ENCODE measurements at places on chromosomes 13 and 19.

- peak; percentile 75 for DNase-seq
These were observed at the start of gene TNNT1 for GRCh38 chr19:55149078-55150003. Gene TNNT1, minus strand, starts transcription at chr19:55149206. Its CDS starts 2,049 bp downstream, at chr19:55147157.

DNA sequence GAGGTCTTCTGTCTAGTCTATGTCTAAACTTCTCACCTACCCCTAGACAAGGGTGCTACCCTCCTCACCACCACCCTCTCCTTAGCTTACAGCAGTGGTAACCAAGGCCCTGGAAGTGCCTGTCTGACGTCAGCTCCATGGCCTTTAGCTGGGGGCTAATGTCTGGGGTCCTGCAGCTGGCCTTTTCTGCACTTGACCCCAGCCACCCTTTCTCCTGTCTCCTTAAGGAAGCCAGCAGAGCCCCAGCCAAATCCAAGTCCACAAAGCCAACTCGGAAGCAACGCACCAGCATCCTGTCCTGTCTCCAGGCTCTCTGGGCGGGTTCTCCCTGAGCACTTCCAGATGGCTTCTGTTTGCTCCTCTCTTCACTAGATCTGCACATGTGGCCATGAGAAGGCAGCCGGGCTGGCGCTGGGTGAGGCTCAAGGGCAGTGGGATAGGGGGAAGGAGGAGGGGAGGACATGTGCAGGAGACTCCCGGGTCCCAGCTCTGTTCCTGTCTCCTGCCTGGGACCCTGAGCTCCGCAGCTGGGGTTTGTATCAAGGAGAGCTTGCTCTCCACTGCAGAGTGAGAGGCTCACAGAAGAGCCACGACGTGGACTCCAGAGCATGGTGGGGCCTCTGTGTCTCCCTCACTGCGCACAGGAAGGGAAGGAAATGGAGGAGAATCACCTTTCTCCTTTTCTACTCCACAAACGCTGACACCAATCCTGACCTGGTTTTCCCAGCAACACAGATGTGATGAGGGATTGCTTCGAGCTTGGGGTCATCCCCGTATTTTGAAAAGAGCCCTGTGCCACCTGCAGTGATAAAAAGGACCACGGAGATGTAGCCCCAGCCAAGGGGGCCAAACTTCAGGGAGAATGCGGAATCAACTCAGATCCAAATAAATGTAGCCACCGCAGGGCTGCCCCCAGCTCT lies 204.2 kb downstream of the USP12 start:
- DNase-seq, result no peak

GRCh38 chr19:41564515-41565378 lies 11.2 kb upstream of the CEACAM21 start:
- DNase-seq, result no peak

- no peak for DNase-seq
These were observed 15.6 kb downstream of the TLE6 start for GRCh38 chr19:2992958-2993357.

DNA sequence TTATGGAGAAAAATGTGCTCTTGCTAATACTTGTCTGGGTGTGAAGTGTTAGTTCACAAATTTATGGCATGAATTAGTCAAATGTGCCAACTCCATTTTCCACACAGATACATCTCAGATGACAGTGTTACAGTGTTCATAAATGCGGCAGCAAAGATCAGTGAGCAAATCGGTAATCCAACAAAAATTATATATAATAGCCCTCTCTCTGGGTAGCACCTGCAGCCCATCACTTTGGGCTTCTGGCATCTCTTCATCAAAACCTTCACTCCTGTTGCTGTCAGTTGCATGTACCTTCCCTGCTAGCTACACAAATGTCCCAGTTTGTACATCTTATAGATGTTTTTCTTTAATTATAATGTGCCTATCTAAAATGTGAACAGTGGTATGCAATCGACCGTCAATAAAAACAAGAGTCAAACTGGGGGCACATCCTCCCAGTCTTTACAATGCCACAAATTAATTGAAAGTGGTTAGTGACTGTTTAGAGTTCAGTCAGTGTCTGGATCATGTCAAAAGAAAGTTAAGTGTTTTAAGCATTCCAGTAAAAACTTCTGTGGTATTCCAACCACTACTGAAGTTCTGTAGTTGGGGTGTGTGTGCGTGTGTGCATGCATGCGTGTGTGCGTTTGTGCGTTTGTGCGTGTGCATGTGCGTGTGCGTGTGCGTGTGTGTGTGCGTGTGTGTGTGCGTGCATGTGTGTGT lies 448.9 kb downstream of the DCT start:
- DNase-seq, result no peak

- no peak for DNase-seq
These were observed 40.0 kb upstream of the FOXO1 start for GRCh38 chr13:40706439-40706838.

- DNase-seq, result no peak
These were observed 55.9 kb downstream of the LHFPL6 start for GRCh38 chr13:39547108-39547507.

- DNase-seq, result no peak
These were observed 106.4 kb downstream of the AKAP11 start for GRCh38 chr13:42378383-42378780.

Measured in H54 (cell line).